Activated CD4-positive, alpha-beta memory T cell treated with anti-CD3 and anti-CD28 coated beads for 36 hours (primary cell): ENCODE measurements at places on chromosomes 7 and 10. TPM values are rescaled to one million over a fixed set of nuclear protein-coding genes. Genes with fewer than 3 reads are reported as not detected.

GLI3 gene
- total RNA-seq: 0.02 TPM

MOSPD3 gene
- 14.0 TPM for total RNA-seq

TAS2R41 gene
- total RNA-seq: not detected

AMPH gene
- total RNA-seq: not detected

FBXL13 gene
- 0.45 TPM for total RNA-seq

DPY19L1 gene
- 20.3 TPM for total RNA-seq

EPHB6 gene
- 11.0 TPM for total RNA-seq

PCLO gene
- total RNA-seq: not detected

DPYSL4 gene
- 7.2 TPM for total RNA-seq

TBX20 gene
- not detected for total RNA-seq

PNLIPRP2 gene
- not detected for total RNA-seq

MET gene
- 1.4 TPM for total RNA-seq

FZD8 gene
- total RNA-seq: 0.31 TPM

PON3 gene
- total RNA-seq: not detected

FOXI2 gene
- not detected for total RNA-seq

SOSTDC1 gene
- total RNA-seq: not detected

ACTL6B gene
- total RNA-seq: not detected

ARHGAP22 gene
- not detected for total RNA-seq

SLC16A12 gene
- not detected for total RNA-seq

SH2B2 gene
- 4.7 TPM for total RNA-seq

CDHR1 gene
- total RNA-seq: 0.75 TPM

ZNF736 gene
- total RNA-seq: 23.6 TPM

SPDYE18 gene
- total RNA-seq: not detected

PARD3 gene
- 1.2 TPM for total RNA-seq
